Adipocyte (in vitro differentiated cells): ENCODE measurements at places on chromosomes 3 and 15.

DNA sequence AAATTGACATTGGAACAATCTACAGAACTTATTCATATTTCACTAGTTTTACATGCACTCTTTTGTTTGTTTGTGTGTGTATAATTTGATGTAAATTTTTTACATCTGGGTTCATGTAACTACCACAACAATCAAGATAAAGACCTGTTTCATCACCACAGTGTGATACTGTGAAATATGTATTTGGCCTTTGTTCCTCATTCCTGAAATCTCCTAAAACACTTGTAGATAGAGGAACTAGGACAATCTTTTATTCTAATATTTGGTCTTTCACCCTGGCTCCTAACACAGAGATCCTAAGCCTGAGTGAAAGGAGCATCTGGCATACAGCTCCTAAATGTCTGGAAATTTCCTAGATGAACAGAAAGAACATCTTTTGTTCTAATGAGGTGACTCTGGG lies 155.0 kb upstream of the GPR149 start:
- DNase-seq: no peak

GRCh38 chr3:44280631-44281030 lies 38.9 kb downstream of the TOPAZ1 start:
- DNase-seq: no peak

DNA sequence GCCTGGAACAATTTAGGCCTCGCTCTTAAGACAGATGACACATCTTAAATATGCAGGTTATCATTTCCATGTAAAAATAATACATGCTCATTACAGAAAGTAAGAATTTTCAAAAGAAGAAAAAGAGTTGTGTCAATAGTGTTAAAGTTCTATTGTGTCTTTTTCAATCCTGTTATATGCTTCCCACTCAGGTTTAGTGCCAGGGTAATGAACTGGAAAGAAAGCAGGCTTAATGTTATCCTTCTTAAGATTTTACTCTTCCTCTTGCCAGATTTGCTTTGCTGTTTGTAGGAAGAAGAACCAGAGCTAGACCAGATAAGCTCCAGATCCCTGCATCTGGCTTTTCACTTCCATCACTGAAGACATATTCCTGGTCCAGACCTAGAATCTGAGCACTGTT lies 128.6 kb downstream of the TPRG1 start:
- DNase-seq: no peak

DNA sequence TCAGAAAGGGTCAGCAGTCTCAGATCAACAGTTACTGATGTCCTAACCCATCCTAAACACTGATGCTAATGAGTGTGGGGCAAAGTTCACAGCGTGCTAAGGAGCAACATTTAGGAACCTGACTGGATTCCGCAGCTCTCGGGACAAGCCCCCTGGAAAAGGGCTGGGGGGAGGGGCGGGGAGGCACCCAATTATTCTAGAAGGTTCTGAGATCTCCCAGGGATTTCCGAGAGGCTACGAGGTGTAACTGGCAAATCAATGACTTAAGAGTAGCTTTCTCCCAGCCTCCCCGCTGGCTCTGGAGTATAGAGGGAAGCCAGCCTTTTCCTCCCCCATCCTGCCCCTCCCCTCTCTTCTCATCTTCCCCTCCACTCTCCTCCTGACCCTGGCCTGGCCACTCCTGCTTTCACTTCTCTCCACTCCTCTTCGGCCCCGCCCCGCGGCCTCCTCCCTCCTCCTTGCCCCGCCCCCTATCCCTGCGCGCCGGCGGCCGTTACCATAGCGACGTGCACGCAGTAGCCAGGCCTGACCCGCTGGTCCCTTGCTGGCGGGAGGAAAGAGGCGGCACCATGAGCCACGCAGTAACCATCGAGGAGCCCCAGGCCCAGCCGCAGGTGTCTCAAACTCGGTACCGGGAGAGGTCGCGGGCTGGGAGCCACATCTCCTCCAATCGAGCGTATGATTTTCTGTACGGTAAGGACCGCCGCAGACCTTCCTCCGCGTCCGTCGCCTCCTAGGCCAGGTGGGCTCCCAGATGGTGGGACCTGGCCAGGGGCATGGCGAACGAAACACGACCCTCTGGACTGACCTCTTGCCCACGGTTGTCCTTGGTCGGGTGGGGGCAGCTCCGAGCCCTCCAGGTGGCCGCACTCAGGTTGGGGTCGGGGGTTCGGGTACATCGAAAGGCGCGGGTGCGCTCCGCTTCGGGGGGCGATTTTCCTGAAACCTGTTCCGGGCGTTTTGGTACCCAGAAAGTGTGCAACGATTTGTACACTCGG lies at the start of gene CFAP91:
CFAP91 (plus strand) TSS at position 493 of the 998 bp plus-strand sequence; CDS start at position 570, 77 bp downstream.
- DNase-seq: peak; percentile 97

DNA sequence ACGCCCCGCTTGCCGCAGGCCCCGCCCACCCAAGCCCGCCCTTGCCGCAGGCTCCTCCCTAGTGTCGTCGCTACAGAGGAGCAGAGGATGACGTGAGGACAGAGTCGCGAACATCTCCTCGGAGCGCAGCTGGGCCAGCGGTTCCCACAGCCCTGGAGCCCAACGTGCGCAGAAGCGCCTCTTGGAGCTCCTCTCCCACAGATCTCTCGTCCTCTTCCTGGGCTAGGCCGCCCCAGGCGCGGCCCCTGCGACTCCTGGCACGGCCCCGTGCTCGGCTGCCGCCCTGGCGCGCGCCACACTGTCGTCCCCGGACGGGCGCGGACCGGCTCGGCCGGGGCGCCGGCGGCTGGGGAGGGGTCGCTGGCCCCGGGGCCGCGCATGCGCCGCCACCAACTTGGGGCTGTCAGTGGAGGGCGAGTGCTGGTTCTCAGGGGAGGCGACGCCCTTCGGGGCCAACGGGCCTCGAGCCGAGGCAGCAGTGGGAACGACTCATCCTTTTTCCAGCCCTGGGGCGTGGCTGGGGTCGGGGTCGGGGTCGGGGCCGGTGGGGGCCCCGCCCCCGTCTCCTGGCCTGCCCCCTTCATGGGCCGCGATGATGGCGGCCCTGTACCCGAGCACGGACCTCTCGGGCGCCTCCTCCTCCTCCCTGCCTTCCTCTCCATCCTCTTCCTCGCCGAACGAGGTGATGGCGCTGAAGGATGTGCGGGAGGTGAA lies at the start of gene TRPC1:
TRPC1 (plus strand) TSS at position 67 of the 714 bp plus-strand sequence; CDS start at position 593, 526 bp downstream.
- peak; percentile 91 for DNase-seq

GRCh38 chr3:124985349-124985748 lies 50.8 kb upstream of the MUC13 start:
- DNase-seq: peak; percentile 87

GRCh38 chr3:171712171-171712938 lies 97.9 kb downstream of the PLD1 start:
- peak; percentile 17 for DNase-seq

DNA sequence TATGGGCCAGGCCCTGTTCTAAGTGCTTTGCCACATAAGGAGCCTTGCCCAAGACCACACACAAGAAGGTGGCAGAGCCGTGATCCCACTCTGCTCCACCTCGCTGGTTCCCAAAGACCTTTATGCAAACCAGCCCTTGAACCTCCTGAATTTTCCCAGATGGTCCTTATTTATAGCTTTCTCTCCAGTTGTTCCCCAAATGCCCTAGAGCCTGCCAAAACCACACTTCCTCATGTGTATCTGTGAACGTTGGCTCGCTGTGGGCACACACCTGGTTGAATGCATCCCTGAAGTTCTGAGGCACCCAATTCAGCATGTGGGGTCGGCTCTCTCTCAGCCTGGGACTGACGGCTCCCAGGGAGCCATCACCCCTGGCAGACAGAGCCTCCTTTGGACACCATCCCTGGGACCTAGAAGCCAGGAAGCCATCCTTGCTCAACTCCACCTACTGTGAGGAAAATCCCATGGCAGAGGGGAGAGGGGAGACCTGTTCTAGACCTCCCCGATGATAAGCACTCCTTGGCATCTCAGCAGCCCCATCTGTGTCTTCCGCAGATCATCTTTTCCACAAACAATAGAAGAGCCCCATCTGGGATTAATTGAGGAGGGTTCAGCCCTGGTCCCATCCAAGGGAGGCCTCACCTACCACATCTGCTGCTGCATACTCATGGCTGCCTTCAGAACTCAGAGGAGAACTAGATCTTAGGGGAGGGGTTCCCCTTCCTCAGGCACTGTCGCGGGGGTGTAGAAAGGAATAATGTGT lies 42.3 kb upstream of the LIMD1 start:
- peak; percentile 23 for DNase-seq

GRCh38 chr3:156711113-156711512 lies 36.7 kb downstream of the TIPARP start:
- DNase-seq: no peak

GRCh38 chr15:96495386-96495785 lies 164.9 kb downstream of the NR2F2 start:
- DNase-seq: no peak

- DNase-seq: no peak
These were observed 6.9 kb downstream of the SUCNR1 start for GRCh38 chr3:151880416-151880690.

DNA sequence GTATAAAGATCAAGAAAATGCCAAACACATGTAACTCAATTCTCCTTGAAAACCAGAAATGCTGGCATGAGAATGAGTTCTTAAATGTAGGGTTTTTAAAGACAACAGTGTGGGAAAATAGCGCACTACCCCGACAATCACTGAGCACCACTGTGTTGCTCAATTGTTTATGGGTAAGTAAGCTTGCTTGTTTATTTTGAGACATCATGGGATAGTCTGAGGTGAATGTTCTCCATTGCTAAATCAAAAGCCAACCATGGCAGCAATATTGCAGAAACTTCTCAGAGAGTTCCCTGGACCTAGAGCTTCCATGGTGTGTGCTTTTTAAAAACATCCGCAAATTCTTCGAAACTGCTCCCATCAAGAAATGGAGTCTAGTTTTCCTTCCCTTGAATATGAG lies 62.7 kb downstream of the CERS3 start:
- DNase-seq: no peak
